ENCODE measurements at places on chromosomes 3 and 15.
A peak's percentile ranks its signal among the peaks of the same experiment; 100 is the strongest.

DNA sequence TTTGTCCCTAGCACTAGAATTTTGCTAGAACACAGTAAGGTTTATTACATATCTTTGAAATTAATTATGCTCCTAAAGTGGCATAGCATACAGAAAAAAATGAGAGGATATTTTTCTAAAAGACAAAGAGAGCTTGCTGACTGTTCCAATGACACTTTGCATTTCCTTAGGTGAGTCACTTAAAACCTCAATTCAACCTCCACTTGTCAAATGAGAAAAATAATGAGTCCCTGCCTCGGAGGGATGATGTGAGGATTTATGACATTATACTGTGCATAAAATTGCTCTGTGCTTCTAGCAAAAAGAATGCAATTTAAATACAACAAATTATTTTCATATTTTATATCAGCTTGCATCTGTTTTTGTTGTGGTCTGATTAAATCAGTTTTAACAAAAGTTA is 1417.0 kb upstream of the ALCAM start:
- DNase-seq, result no peak

DNA sequence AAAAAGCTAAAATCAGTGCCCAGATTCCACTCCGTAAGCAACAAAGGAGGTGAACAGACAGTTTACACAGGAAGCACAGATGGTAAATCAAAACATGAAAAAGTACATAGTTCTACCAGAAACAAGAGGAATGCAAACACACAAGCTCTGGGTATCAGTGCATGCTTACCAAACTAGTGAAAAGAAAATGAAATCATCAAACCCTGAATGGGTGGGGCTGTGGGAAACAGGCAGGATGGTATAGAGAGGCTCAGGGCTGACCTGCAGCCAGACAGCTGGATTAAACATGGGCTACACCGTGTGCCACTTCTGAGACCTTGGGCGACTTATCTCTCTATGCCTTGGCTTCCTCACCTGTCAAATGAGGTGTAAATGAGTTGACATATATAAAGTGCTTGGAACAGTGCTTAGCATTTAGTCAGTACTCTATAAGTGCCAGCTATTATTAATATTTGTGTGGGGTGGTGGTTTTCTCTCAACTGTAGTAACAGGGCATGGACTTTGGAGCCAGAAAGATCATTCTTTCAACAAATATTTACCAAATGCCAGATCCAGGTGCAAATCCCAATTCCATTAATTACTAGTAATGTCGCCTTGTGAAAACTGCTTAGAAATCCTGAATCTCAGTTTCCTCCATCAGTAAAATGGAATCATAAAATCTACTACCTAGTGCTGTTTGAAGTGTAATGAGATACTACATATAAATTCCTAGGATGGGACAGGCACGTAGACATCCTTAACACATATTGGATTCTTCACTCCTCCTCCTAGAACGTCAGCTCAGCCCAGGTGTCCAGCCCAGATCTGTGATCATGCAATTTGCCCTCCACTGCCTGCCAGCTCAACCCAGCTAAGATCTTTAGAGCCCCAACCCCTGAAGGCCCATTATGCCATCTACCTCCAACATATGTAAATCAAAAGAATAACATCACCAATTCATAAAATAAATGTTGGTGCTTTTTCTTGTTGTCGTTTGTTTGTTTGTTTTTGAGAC is 55.5 kb upstream of the SMAD3 start:
- DNase-seq, result no peak

GRCh38 chr15:92109191-92109873 is 255.8 kb downstream of the SLCO3A1 start:
- DNase-seq, result peak; percentile 75

GRCh38 chr3:134445636-134446035 is 40.1 kb downstream of the ANAPC13 start:
- DNase-seq, result no peak

- DNase-seq, result no peak
Observed at GRCh38 chr15:31831596-31831995, 198.7 kb upstream of the CHRNA7 start.

DNA sequence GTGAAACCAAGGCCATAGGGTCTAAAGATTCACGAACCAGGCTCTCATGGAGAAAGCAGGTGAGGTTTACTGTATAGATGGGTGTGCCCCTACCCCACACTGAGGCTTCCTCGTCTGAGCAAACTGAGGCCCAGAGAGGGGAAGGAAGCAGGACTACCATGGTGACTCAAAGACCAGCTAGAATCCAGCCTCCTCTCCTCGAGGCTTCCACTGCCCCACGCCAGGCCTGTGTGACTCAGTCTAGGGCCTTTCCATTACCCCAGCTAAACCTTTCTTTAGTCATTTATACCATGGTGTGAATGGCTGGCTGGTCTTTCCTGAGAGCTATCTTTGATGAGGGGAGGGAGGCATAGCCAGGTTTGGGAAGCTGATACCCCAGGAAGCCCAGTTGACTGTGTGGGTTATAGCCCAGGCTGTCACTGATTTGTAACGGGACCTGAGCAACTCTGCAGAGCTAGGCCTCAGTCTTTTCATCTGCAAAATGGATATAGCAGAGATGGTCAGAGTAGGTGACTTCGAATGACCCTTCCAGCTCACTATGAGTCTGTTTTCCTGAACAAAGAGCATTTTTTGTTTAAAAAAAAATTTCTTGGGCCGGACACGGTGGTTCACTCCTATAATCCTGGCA is 3.0 kb upstream of the RHO start:
- DNase-seq, result no peak

- no peak for DNase-seq
Observed at GRCh38 chr3:112555535-112556170, 6.1 kb downstream of the ATG3 start.

GRCh38 chr3:12507591-12508281 is 23.5 kb downstream of the TSEN2 start:
- no peak for DNase-seq

GRCh38 chr3:153652076-153652475 is 469.1 kb upstream of the ARHGEF26 start:
- DNase-seq, result no peak

- no peak for DNase-seq
Observed at GRCh38 chr3:46468753-46469600, 4.3 kb upstream of the LTF start.

DNA sequence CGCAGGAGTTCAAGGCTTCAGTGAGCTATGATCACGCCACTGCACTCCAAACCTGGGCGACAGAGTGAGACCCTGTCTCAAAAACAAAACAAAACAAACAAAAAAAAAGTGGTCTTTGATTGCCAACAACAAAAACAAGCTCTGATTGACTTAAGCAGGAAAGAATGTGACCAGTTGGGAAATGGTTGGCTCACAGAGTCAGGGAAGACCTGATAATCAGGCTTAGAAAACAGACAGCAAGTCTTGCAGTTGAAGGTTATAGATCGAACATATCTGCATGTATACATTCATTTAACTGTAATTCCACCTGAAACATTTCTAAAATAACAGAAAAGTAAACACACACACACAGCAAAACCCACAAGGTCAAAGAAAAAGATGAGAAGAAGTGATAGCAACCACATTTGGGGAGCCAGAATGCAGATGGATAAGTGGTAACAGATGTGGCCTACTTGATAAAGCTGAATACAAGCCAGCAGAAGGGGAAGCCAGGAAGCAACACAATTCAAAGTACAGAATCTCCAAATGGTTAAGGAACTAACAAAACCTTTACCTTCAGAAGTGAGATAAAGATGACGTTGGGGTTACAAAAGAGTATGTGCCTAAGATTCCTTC is 699.9 kb upstream of the ZNF385D start:
- DNase-seq, result peak; percentile 99

DNA sequence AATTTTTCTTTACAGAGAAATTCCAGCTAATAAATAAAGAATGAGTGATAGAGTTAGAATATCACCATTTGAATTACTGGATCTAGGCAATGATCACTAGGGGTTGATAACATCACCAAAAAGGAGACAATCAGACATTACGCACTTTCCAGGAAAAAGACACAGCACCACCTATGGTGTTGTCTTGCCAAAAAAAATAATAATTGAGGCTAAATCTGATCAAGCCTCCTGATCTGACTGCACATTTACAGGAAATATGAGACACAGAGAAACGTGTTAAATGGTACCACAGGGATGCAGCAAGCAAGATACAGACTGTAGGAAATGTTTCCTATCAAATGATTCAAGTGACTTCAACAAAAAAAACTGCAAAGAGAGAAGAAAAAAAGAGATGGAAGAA is 92.8 kb downstream of the EOMES start:
- no peak for DNase-seq

GRCh38 chr3:179695672-179696313 is 43.0 kb downstream of the USP13 start:
- DNase-seq, result no peak

DNA sequence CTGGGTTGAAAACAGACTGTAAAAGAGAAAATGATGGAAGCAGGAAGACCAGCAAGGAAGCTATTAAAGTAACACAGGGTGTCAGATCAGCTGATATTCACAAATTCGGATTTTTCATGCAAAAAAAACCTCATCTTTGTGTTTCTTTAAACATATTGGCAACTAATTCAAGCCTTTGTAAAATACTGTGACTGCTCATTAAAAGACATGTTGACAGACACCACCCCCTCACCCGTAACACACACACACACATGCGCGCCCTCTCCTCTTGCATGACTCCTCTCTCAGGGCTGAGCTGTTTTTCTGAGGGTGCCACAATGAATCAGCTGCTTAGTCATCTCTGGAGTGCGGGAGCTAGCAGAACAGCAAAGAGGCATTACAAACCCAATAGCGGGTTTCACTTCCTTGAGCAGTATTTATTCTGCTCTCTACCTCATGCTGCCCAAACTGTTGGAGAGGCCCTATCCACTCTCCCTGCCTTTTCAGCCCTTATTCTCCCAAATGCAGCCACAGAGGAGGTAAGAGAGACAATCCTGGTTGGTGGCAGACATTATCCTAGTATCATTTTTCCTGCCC is 35.8 kb upstream of the CCDC80 start:
- DNase-seq, result no peak

- DNase-seq, result no peak
Observed at GRCh38 chr3:21645121-21645897, 105.7 kb downstream of the ZNF385D start.

DNA sequence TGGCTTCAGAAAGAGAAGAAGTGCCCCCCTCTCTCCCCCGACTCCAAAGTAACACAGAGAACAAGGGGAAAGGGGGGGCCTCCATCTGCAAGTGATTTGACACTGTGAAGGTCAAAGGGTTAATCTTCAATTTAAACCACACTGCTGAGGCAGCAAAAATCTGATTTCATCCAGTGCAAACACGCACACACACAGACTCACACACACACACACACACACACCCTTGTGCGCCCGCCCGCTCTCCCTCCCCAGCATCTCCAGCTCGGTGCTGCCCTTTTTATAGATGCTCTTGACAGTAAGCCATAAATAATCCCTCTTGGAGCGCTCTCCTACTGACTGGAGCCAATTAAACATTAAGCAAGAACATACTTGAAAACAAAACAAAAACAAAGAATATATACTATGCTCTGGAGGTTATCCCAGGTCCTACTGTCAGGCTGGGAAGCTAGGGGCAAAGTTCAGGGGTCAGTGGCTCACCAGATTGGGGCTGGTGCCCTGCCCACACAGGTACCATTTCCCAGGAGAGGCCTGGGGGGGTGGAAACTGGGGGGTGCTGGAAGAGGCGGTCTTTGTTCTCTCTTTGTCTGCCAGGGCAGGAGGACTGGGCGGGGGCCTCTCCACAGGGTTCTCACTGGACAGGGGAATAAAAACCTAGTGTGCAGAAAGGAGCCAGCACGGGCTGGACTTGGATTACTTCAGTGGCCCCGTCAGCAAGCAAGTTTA is 16.3 kb downstream of the BMF start:
- DNase-seq, result no peak

DNA sequence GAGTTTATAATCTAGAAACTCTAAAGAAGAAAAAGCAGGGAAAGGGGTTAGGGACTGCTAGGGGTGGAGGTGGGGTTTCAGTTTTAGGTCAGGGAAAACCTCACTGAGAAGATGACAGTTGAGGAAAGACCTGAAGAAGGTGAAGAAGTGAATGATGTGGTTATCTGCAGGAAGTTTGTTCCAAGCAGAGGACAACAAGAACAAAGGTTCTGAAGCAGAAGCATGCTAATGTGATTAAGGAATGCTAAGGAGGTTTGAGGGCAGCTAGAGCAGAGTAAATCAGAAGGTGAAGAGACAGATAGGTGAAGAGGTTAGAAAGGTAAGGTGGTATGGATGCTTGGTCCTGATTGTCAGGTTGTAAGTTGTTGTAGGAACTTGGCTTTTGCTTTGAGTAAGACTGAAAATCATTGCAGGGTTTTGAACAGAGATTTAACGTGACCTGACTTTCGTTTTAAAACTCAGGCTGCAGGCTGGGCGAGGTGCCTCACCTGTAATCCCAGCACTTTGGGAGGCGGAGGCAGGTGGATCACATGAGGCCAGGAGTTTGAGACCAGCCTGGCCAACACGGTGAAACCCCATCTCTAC is 8.6 kb downstream of the OXSR1 start:
- DNase-seq, result peak; percentile 40

- DNase-seq, result no peak
Observed at GRCh38 chr3:99681512-99681911, 43.1 kb downstream of the COL8A1 start.

DNA sequence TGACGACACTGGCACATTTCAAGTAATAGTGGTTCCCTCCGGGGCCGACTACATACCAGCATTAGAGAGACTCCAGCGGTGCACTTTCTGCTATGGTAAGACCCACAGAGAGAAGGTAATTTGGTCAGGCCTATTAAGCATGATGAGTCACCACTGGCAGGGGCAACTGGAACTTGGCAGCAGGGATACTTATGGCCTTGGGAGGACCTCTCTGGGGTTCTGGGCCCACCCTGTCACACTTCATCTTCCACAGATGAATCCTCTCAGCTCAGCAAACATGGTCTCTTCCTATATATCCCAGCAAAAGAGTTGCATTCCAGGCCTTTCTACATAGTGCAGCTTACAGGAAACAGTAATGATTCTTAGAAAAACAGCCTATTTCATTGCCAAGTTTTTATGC is 88.0 kb downstream of the PIK3R4 start:
- no peak for DNase-seq

GRCh38 chr15:66803182-66803729 is 101.2 kb downstream of the SMAD6 start:
- DNase-seq, result no peak

DNA sequence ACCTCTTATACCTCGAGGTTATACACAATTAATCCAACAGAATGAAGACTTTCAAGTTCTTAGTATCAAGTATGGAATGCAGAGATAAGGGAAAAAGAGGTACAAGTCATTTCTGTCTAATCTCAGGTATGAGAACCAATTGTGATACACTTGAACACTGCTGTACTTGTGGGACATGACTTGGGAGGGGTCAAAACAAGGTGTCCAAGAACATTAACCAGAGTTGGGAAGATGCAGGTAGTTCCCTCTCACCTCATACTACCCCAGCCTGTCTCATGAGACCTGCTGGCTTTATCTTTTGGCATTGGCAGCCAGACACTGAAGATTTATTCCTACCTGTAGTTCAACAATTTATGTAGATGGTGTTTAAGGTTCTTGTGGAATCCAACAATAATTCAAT is 209.7 kb downstream of the NR1D2 start:
- DNase-seq, result no peak
